ENCODE measurements at places on chromosomes 7 and 10.

DNA sequence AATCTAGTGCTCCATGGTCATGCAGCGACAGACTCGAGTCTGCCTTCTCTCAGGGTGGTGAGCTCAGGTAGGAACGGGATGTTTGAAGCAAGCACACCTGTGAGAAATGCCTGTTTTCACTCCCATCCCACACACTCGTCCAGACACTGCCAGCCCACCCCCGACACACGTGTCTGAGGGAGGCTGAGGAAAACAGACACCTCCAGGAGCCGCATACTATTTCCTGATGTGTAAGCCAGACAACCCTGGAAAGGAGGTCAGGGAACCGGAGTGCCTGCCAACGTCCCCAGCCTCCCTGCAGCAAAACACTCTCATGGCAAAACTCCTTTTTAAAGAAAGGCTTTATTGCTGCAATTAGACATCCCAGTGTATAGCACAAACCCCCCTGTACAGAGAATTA is 80.2 kb downstream of the ALOX5 start:
- DNase-seq = no peak

DNA sequence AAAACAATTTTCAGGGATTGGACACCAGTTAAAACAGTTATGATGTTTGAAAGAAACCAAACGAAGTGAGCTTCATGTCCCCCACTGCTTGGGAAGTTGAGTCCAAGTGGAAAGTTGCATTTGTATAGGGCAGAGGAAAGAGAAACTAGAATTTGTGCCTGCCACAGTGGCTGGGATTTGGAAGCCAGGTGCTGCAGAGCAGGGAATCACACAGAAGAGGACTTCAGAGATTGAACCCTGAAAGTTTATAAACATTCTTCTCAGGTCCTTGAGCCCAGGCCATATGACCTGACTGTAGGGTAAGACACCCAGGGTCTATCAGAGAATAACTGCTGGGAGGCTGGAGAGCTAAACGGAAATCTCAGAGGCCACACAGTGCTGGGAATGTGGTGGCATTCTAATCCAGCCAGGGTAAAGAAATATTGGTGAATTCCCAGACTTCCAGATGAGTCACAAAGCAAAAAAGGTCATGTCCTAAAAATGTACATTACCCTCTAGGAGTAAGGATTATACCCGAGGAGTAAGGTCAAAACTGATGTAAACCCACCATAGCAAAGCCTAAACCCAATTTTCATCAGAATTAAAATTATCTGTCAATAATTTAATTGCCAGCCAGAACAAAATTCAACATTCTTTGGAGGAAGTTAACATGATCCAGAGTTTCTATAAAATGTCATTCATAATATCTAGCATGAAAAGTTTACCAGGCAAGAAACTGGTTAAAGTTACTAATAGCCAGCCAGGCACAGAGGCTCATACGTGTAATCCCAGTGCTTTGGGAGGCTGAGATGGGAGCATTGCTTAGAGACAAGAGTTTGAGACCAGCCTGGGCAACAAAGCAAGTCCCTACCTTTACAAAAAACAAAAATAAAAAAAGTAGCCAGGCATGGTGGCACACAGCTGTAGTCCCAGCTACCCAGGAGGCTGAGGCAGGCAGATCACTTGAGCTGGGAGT is 31.2 kb downstream of the TOMM7 start:
- no peak for DNase-seq

GRCh38 chr10:126334272-126334671 is 54.0 kb downstream of the ADAM12 start:
- no peak for DNase-seq

DNA sequence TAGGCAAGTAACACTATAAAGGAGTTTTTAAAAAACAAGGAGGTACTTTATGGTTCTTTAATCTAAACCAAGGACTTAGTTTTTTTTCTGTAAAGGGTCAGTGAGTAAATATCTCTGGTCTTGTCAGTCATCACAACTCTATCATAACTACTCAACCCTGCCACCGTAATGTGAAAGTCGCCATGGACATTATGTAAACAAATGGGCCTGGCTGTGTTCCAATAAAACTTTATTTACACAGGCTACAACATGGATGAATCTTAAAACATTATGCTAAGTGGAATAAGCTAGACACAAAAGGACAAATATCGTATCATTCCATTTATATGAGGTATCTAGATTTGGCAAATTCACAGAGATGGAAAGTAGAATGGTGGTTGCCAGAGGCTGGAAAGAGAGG is 60.8 kb upstream of the SP4 start:
- no peak for DNase-seq

DNA sequence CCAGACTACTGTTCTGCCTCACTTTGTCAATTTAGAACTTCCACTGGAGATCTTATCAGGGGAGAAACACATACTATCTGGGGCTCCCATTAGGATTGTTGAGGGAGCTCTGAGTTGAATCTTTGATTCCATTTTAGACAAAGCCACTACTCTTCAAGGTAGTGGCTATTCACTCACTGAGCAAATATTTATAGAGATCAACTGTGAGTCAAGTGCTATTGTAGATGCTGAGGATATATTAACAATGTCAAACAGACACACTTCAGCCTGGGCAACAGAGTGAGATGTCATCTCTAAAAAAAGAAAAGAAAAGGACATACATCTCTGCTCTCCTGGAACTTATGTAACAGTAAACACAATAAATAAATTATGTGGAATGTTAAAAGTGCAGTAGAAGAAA is 315.3 kb downstream of the PTEN start:
- no peak for DNase-seq

DNA sequence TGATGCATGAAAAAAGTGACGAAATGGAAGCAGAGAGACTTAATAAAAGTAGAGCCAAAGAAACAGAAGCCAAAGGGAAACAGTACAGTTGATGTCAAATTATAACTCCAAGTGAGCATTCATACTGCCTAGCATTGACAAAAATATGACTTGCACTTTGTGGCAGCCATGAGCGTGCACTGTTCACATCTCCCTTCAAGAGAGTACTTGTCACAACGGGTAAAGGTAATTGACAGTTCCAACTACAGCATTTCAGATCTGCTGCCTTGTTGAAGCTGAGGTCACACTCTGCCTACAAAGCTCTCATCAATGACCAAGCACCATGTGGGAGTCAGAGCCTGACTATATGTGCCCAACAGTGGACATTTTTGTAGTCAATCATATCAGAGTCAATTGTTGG is 54.3 kb downstream of the IQUB start:
- no peak for DNase-seq

- no peak for DNase-seq
These were observed 110.4 kb downstream of the CAMK1D start for GRCh38 chr10:12459762-12460161.

DNA sequence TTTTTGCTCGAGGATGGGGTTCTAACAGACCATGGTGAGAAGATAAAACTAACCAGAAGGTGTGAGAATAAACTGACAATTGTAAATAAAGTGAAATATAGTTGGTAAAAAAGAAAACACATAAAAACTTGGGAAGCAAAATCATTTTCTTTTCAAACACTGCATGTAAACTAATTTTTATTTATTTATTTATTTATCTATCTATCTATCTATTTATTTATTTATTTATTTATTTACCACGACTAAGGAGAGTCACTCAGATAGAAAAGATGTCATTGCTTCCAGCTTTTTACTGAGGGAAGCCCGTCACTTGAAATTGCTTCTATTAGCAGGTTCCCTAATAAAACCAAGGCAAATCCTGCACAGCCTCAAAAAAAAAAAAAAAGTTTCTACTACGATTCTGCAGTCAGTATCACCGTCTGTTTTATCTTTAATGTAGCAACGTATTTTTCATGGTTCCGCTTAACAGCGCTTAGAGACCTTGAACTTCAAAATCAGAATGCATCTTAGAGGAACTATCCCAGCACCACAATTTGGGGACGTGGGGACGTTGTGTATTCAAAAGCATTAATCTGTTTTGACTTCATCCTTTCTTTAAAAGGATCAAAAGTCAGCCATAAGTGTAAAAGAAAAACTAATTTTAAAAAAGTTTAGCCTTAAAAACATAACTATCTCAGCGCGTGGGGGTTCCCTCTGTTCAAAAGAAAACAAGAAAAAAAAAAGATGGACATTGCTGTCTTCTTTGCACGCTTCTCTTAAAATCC is 33.3 kb upstream of the EBLN1 start:
- DNase-seq = no peak

- no peak for DNase-seq
These were observed 3.0 kb downstream of the ZNF518A start for GRCh38 chr10:96133135-96133534.

- no peak for DNase-seq
These were observed 206.8 kb downstream of the SEMA3A start for GRCh38 chr7:83987764-83988163.

GRCh38 chr7:16881844-16882243 is at the start of gene AGR3:
AGR3 (minus strand) TSS chr7:16881983; CDS start chr7:16878618, 3,365 bp downstream.
- no peak for DNase-seq

- no peak for DNase-seq
These were observed 14.8 kb upstream of the KLF14 start for GRCh38 chr7:130748531-130749389.

- DNase-seq = no peak
These were observed 8.3 kb upstream of the SMKR1 start for GRCh38 chr7:129494041-129494440.

- no peak for DNase-seq
These were observed 548.3 kb upstream of the ANKRD30A start for GRCh38 chr10:36577126-36577525.

DNA sequence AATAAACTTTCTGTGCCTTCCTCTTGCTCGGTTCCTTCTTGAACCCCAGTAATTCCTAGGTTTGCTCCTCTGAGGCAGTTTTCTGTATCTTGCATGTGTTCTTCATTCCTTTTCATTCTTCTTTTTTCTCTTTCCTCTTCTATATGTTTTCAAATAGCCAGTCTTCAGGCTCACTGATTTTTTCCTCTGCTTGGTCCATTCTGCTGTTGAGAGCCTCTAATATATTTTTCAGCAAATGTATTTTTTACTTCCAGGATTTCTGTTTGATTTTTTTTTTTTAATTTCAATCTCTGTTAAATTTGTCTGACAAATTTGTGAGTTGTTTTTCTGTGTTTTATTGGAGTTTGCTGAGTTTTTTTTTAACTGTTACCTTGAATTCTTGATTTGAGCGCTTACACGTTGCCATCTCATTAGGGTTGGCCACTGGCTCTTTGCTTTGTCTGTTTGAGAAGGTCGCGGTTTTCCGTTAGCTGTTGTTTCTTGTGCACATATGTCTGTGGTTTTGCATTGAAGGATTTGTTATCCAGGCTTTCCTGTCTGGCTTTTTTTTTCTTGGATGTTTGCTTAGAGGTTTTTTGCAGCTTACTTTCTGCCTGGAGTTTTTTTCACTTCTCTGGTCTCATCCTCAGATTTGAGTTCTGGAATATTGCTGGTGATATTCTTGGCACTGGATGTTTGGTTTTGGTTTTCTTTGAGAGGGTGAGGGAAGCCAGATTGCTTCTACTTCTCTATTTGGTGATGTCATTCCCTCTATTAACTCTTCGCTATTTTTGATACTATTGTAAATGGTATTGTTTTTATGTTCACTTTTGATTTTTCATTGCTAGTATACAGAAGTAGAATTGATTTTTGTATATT is 12.7 kb downstream of the SPRN start:
- no peak for DNase-seq

- DNase-seq = no peak
These were observed 20.5 kb upstream of the ZNF273 start for GRCh38 chr7:64882341-64883112.

GRCh38 chr10:119541046-119541445 is 1.5 kb downstream of the RGS10 start:
- no peak for DNase-seq

GRCh38 chr10:1036341-1036791 is 10.7 kb upstream of the IDI2 start:
- no peak for DNase-seq

DNA sequence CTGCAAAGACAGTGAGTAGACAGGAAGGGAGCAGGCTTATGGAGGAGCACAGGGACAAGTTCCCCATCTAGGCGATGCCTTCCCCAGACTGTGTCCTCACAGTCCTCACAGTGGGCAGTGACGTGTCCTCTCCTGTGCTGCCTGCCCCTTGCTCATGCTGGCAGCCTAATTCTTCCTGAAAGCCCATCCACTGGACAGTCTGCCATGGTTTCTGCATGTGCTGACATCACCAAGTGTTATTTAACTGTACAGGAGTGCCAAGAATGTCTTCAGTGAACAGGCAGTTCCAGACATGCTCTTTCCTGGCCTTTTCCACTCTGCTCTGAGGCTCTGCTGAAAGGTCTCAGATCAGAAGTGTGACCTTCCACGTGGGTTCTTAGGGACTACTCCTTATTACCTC is 54.1 kb downstream of the ZNF248 start:
- no peak for DNase-seq

- DNase-seq = no peak
These were observed 148.8 kb downstream of the SNX10 start for GRCh38 chr7:26440233-26441001.

GRCh38 chr10:70121281-70121949 is 11.2 kb downstream of the AIFM2 start:
- no peak for DNase-seq

DNA sequence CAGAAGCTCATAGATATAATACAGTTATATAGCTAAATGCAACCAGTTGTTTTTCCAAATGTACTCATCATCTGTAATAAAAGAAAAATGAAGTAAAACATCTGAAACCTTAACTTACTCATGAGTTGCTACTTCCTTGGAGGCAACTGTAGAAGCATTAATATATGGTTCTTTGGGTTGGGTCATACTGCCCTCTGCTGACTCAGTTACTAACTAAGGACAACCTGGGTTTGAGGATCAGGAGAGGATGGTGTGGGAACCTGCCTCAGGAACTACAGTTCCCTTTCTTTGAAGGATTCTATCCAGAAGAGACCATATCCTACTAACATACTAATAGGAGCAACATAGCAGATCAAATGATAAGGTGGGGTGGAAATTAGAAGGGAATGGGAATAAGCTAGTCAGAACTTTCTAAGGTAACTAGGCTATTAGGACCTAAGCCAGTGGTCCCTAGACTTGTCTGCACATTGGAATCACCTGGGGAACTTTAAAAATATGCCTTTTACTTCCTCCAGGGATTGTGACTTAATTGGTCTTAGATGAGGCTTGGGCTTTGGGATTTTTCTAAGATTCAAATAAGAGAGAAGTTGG is 20.7 kb downstream of the COX15 start:
- no peak for DNase-seq

DNA sequence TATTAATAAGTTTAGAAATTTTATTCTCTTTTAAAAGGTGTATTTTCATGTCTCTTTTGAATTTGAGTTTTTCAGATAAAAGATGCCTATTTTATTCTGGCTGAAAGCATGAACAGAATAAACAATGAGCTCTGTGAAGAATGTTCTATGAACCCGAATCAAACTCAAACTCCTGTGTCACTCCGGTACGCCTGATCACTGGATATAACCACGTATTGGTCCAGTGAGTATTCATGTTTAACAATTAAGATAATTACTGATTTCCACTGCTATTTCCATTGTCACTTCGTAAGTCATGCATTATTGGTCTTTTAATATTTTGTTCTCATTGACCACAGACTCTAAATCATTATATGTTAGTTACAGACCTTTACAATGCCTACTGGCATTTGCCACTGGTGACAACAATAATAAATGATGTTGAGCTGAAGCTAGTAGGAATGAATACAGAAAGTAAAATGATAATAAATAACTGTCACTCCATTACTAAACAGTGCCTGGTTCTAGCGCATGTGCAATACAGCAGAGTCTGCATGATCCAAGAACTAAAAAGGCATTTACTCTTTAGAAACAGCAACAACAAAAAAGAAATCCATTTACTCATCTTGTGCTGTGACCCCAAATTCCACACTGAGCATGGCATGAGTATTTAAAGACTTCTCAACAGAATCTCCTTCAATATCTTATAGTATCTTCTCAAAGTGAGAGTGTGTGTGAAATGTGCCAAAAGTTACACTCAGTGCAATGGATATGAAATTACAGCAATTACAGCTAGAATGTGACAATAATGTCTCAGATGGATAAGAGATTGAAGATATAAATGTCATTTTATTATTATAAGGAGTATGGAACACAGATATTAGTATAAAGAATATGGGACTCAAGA is 827.0 kb upstream of the LRRTM3 start:
- DNase-seq = no peak

All from stimulated activated CD4-positive, alpha-beta T cell treated with anti-CD3 and anti-CD28 coated beads, TNF-alpha, amount 100 ng/mL, for 1 hour (primary cell).